Endothelial cell (in vitro differentiated cells): ENCODE measurements at places on chromosomes 12 and 14. TPM values are rescaled to one million over a fixed set of nuclear protein-coding genes. Genes with fewer than 3 reads are reported as not detected.

RTN1 gene
- 2.1 TPM for total RNA-seq

RGS6 gene
- 15.7 TPM for total RNA-seq

OVCH1 gene
- not detected for total RNA-seq

P2RX2 gene
- total RNA-seq: not detected

PXMP2 gene
- total RNA-seq: 18.6 TPM

VIPAS39 gene
- 28.7 TPM for total RNA-seq

PRIMA1 gene
- 0.08 TPM for total RNA-seq

CABP1 gene
- not detected for total RNA-seq

DNA sequence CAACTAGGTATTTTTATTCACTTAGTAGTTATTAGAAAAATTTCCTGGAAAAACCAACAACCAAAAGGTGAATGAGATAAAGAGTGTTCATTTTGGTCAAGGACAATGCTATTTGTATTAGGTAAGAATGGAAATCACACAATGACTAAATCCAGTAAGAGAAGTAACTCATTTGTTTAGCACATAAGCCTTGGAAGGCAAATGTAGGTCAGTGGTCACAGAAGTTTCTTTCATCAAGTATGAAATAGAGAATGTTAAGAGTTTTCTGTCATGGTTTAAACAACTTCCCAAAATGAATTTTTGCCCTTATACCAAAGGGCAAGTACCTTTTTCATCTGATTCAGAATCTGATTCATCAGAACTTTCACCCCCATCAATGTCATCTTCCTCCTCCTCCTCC is 101.7 kb downstream of the KIF21A start:
- DNase-seq: no peak
- H3K27me3 ChIP-seq: no peaks in the 10 kb centered on the region
- H3K27ac ChIP-seq: no peak overlapping the region
- no peaks in the 10 kb centered on the region for H3K4me1 ChIP-seq
- H3K36me3 ChIP-seq: no peaks in the 10 kb centered on the region

GRCh38 chr12:14138495-14138894 is 157.1 kb upstream of the GRIN2B start:
- no peaks in the 10 kb centered on the region for H3K27me3 ChIP-seq
- H3K36me3 ChIP-seq: no peaks in the 10 kb centered on the region
- no peak overlapping the region for H3K4me3 ChIP-seq
- DNase-seq: peak; percentile 46
- no peak overlapping the region for H3K27ac ChIP-seq

DNA sequence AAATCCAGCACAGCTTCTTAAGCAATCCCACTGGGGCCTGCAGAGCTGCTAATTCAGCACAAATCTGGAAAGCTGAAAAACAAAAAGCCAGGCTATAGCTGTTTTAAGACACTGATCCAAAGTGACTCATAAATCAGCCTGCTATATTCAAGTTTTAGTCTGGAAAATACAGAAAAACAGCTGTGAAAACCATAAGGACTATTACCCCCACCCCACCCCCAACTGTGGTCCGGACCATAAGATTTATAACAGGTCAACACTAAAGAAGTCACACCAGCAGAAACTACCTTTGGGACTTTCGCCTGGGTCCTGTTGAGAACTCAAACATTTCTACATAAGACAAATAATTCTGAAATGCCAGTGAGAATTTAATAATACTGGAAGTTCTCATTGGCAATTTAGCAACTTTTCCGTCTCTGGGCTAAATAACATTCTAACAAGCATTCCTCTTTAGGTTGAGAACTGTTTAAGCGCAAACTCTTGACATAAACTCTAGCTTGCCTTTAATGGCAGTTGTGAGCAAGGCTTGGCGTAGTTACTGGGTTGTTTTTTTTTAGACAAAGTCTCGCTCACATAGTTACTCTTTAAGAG is 3.3 kb downstream of the LRIG3 start:
- peak overlapping the region; percentile 96 for H3K4me3 ChIP-seq
- H3K4me1 ChIP-seq: peaks cover 40% of the 10 kb centered on the region
- peaks cover 26% of the 10 kb centered on the region for H3K36me3 ChIP-seq
- DNase-seq: no peak

GRCh38 chr14:64625386-64626232 is 75.8 kb downstream of the PPP1R36 start:
- DNase-seq: no peak
- H3K4me1 ChIP-seq: peaks cover 25% of the 10 kb centered on the region
- H3K27me3 ChIP-seq: peaks cover 3% of the 10 kb centered on the region
- H3K27ac ChIP-seq: no peak overlapping the region

GRCh38 chr14:95691591-95691990 is 5.4 kb downstream of the TCL1B start:
- no peak for DNase-seq
- peaks cover 1% of the 10 kb centered on the region for H3K4me1 ChIP-seq
- H3K36me3 ChIP-seq: no peaks in the 10 kb centered on the region
- H3K27me3 ChIP-seq: peaks cover 6% of the 10 kb centered on the region
- H3K4me3 ChIP-seq: no peak overlapping the region
- H3K27ac ChIP-seq: no peak overlapping the region

DNA sequence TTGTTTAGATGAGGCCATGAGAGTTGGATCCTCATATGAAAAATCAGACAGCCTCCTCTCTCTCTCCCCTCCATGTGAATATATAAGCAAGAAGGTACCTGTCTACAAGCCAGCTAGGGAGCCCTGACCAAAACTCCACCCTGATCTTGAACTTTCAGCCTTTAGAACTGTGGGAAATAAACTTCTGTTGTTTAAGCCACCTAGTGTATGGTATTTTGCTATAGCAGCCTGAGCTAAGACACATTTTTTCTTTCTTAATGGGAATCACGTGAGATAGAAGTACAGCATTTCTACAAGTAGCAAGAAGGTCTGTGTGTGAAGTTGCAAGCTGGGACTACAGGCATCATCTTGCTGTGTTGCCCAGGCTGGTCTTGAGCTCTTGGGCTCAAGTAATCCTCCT is 16.3 kb upstream of the ABHD12B start:
- no peaks in the 10 kb centered on the region for H3K27me3 ChIP-seq
- no peak overlapping the region for H3K4me3 ChIP-seq
- H3K4me1 ChIP-seq: peaks cover 9% of the 10 kb centered on the region
- no peak overlapping the region for H3K27ac ChIP-seq

DNA sequence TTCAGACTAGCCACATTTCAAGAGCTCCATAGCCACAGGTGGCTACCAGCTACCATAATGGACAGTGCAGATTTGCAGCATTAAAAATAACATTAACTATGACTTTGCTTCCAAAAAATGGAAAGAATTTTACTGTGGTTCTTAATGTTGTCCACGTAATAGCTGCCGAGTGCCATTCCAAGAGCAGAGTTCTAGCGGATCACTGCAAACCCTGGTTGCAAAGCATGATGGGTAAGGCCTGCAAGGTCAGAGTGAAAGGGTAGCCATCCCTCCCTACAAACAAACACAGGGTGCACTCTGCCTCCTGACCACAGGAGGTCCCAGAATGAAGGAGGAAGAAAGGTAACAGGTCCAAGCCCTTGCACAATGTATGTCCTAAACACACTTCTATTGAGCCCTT is 157.6 kb downstream of the DPF3 start:
- DNase-seq: no peak
- H3K27me3 ChIP-seq: peaks cover 8% of the 10 kb centered on the region
- H3K4me3 ChIP-seq: no peak overlapping the region

GRCh38 chr12:70637303-70638085 is at the start of gene PTPRB:
Gene PTPRB (minus strand): TSS chr12:70637429. CDS start chr12:70637395, 34 bp downstream.
- DNase-seq: peak; percentile 32
- peaks cover 73% of the 10 kb centered on the region for H3K4me1 ChIP-seq
- H3K27ac ChIP-seq: peak within 1 kb of the TSS; percentile 100
- no peaks in the 10 kb centered on the region for H3K27me3 ChIP-seq
- peak within 1 kb of the TSS; percentile 98 for H3K4me3 ChIP-seq
- peaks cover 40% of the 10 kb centered on the region for H3K36me3 ChIP-seq

- no peaks in the 10 kb centered on the region for H3K4me1 ChIP-seq
- no peak for DNase-seq
- H3K27ac ChIP-seq: no peak overlapping the region
- H3K4me3 ChIP-seq: no peak overlapping the region
- no peaks in the 10 kb centered on the region for H3K36me3 ChIP-seq
- no peaks in the 10 kb centered on the region for H3K27me3 ChIP-seq
These were observed 543.9 kb upstream of the LRFN5 start for GRCh38 chr14:41062826-41063225.

DNA sequence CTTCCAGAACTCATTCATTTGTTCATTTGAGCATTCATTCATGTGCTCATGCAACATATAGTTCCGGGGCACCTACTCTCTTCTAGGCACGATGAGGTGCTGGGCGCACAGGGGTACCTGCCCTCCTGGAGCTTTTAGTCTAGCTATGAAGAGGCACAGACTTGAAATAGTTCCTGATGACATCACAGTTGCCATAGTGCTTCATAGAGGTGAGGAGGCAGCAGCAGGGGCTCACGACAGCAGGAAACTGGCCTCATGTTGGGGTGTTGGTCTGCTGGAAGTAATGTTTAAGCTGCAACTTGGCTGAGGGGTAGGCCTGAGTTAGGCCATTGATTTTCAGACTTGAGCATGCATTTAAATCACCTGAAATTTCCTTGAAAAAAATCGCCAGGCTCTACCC is 195.5 kb downstream of the PHETA1 start:
- H3K4me1 ChIP-seq: no peaks in the 10 kb centered on the region
- no peak for DNase-seq
- no peaks in the 10 kb centered on the region for H3K36me3 ChIP-seq
- H3K4me3 ChIP-seq: no peak overlapping the region
- H3K27ac ChIP-seq: no peak overlapping the region
- H3K27me3 ChIP-seq: peaks cover 4% of the 10 kb centered on the region

DNA sequence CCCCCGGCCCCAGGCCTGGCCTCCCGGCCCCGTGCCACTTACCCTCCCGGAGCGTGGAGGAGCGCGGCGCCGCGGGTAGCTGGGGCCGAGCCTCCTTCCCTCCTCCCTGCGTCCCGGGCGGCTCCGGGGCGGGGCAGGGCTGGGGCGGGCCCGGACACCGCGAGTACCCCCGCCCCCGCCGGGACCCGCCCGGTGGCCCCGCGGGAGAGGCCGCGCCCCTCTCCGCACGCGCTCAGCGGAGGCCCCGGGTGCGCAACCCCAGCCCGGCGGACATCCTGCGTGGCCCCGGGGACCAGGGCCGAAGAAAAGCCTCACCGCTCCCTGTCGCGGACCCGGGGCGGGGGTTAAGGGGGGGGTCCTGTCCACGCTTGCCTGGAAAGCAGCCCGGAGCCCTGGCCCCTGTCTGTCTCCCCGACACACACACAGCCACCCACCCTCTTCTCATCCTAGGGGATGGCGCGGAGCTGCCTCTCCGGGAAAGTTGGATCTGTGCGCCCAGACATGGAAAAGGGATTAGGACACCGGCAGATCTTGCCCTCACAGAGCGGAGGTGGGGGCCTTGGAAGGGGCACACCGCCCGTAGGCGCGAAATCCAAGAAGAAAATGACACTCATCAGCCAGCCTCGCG is at the start of gene SYNE3:
SYNE3 (minus strand) TSS at position 97 of the 628 bp plus-strand sequence. CDS start 40,829 bp downstream, outside the sequence.
- no peaks in the 10 kb centered on the region for H3K4me1 ChIP-seq
- peaks cover 8% of the 10 kb centered on the region for H3K27me3 ChIP-seq
- DNase-seq: no peak
- H3K27ac ChIP-seq: no peak within 1 kb of the TSS
- no peaks in the 10 kb centered on the region for H3K36me3 ChIP-seq
- H3K4me3 ChIP-seq: peak within 1 kb of the TSS; percentile 72

DNA sequence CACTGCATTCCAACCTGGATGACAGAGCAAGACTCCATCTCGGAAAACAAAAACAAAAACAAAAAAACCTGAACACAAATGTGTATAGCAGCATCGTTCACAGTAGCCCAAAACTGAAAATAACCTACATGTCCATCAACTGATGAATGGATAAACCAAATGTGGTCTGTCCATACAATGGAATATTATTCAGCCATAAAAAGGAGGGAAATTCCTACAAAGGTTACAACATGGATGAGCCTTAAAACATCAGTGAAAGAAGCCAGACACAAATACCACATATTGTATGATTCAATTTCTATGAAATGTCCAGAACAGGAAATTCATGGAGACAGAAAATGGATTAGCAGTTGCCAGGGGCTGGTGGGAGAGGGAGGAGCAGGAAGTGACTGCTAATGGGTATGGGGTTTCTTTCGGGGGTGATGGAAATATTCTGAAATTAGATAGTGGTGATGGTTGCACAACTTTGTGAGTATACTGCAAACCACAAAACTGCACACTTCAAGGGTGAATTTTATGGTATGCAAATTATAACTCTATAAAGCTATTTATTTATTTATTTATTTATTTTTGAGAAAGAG is 4.0 kb downstream of the MYL2 start:
- no peak overlapping the region for H3K27ac ChIP-seq
- no peak overlapping the region for H3K4me3 ChIP-seq
- no peaks in the 10 kb centered on the region for H3K36me3 ChIP-seq
- peaks cover 7% of the 10 kb centered on the region for H3K27me3 ChIP-seq
- H3K4me1 ChIP-seq: no peaks in the 10 kb centered on the region

DNA sequence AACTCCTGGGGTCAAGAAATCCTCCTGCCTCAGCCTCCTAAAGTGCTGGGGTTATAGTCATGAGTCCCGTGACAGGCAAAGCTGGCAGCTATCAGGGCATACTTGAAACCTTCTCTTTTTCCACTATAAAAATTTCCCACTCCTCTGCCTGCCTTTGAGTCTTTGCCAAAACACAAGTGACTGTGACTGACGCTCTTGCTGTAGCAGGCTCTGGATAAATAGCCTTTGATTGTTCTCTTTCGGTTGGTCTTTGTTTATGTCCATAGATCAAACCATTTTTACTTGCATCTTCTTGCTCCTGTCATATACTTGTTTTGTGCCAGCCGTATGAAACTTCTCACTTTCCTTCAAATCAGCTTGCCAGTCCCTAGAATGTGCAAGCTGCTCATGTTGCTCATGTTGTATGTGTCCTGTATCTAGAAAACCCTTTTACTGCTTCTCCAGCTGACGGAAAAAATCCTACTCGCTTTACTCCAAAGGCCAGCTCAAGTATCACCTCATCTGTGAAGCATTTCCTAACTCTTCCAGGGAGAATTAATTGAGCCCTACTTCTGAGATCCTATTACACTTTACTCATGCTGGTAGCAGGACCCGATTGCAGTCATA is 73.1 kb downstream of the RESF1 start:
- DNase-seq: no peak
- H3K4me3 ChIP-seq: no peak overlapping the region
- peaks cover 32% of the 10 kb centered on the region for H3K4me1 ChIP-seq

- no peak overlapping the region for H3K27ac ChIP-seq
- peaks cover 3% of the 10 kb centered on the region for H3K27me3 ChIP-seq
- DNase-seq: no peak
These were observed 230.1 kb upstream of the PLXNC1 start for GRCh38 chr12:93918262-93918661.

- peaks cover 2% of the 10 kb centered on the region for H3K27me3 ChIP-seq
- H3K27ac ChIP-seq: no peak overlapping the region
- no peaks in the 10 kb centered on the region for H3K36me3 ChIP-seq
- no peak overlapping the region for H3K4me3 ChIP-seq
These were observed 12.3 kb upstream of the DACT1 start for GRCh38 chr14:58625438-58625837.

GRCh38 chr12:1553987-1554982 is 40.1 kb downstream of the FBXL14 start:
- no peak overlapping the region for H3K4me3 ChIP-seq
- H3K27me3 ChIP-seq: no peaks in the 10 kb centered on the region
- DNase-seq: no peak
- H3K4me1 ChIP-seq: no peaks in the 10 kb centered on the region
- H3K36me3 ChIP-seq: peaks cover 6% of the 10 kb centered on the region
- no peak overlapping the region for H3K27ac ChIP-seq

- H3K27me3 ChIP-seq: no peaks in the 10 kb centered on the region
- DNase-seq: no peak
- peaks cover 19% of the 10 kb centered on the region for H3K36me3 ChIP-seq
- no peaks in the 10 kb centered on the region for H3K4me1 ChIP-seq
These were observed 55.6 kb upstream of the ISM2 start for GRCh38 chr14:77554207-77554606.
